HepG2 (cell line): ENCODE measurements at places on chromosomes 2 and 18. TPM values are rescaled to one million over a fixed set of nuclear protein-coding genes. Genes with fewer than 3 reads are reported as not detected.

IKZF2 gene
- total RNA-seq = 0.60 and 0.86 TPM in 2 replicates

DGKD gene
- 20.6 and 24.5 TPM in 2 replicates for total RNA-seq

TMEFF2 gene
- not detected in 2 replicates for total RNA-seq

GRCh38 chr18:78207942-78208341, 771.7 kb upstream of the SALL3 start:
- H3K36me3 ChIP-seq = no peaks in the 10 kb centered on the region
- DNase-seq = no peak
- H3K27ac ChIP-seq = no peak overlapping the region
- H3K4me1 ChIP-seq = no peaks in the 10 kb centered on the region

- no peak overlapping the region for H3K4me3 ChIP-seq
- H3K36me3 ChIP-seq = no peaks in the 10 kb centered on the region
- no peaks in the 10 kb centered on the region for H3K4me1 ChIP-seq
- no peak for DNase-seq
Measured at GRCh38 chr2:154952346-154952980, 254.0 kb downstream of the KCNJ3 start.

DNA sequence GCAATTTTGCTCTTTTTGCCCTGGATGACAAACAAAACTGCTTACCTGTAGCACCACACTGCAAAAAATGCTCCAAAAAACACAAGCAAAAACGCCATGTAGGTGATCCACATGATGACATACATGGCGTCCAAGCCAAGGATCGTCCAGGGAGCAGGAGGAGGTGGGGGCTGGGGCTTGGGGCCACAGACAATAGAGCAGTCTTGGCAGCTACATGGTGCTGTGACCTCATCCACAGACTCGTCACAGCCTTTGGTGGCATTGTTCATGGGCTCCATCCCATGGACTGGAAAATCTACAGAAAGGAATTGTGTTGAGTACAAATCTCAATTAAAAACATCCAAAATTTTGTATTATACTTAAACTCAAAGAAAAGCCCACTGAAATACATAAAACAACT, 26.1 kb downstream of the NPC1 start:
- H3K36me3 ChIP-seq = peaks cover 23% of the 10 kb centered on the region
- DNase-seq = no peak
- H3K27me3 ChIP-seq = no peaks in the 10 kb centered on the region
- H3K4me3 ChIP-seq = no peak overlapping the region
- peaks cover 45% of the 10 kb centered on the region for H3K4me1 ChIP-seq

- DNase-seq = no peak
- no peak overlapping the region for H3K27ac ChIP-seq
- H3K4me3 ChIP-seq = no peak overlapping the region
Measured at GRCh38 chr2:64362562-64363026, 91.4 kb upstream of the LGALSL start.

DNA sequence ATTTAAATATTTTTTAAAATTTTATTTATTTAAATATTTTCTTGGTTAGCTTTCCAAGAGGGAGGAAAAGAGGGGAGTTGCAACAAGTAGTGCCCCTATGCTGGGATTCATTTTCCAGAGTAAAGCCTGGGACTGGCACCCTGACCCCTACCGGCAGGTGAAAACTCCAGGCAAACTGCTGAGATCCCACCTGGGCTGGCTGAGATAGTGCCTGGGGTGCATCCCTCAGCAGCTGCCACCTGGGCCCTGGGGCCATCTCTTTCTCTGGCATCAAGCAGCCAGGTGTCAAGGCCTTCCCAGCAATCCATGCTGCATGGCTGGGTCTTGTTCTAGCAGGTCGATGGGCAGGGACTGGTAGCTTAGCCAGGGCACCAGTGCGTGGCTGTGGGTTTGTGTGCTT, 6.6 kb downstream of the SIX2 start:
- H3K27me3 ChIP-seq = peaks cover 9% of the 10 kb centered on the region
- no peak overlapping the region for H3K27ac ChIP-seq
- H3K4me3 ChIP-seq = no peak overlapping the region
- DNase-seq = no peak
- no peaks in the 10 kb centered on the region for H3K36me3 ChIP-seq
- H3K4me1 ChIP-seq = no peaks in the 10 kb centered on the region

DNA sequence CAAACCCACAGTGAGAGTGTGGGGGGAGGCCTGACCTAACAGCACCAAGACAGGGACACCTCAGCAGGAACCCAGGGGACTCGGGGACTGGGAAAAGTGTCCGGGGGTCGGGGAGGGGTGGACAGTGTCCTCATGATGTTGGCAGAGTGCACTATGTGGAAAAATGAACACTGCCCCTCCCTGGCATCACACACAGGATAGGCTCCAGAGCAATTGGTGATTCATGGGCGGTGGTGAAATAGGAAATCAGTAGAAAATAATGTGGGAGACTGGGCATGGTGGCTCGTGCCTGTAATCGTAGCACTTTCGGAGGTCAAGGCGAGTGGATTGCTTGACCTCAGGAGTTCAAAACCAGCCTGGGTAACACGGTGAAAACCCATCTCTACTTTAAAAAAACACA, 3.6 kb upstream of the ANO7 start:
- DNase-seq = no peak
- no peak overlapping the region for H3K4me3 ChIP-seq
- peaks cover 14% of the 10 kb centered on the region for H3K4me1 ChIP-seq
- peaks cover 8% of the 10 kb centered on the region for H3K27me3 ChIP-seq

DNA sequence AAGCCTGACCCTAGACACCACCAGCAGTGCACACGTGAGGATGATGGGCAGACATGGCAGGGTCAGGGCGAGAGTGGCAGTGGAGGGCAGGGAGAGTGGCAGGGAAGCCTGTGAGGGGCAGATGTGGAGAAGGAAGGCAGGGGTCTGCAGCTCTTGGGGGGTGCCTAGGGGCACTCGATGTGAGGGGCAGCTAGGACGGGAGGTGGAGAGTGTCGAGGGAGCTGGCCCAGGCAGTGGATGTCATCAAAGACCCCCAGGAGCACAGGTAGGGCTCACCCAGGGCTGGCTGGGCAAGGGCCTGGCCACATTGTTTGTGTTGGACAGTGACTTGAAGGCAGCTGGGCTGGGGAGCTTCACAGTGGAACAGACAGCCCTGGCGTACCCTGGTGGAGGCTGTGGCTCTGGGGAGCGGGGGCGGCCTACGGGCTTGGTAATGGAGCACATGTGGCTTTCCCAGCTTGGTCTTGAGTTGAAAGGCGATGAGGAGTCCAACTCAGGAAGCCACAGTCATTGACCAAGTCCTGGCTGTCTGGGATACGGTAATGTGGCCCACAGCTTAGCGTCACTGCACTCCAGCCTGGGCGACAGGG, 87.1 kb downstream of the RTP5 start:
- no peak for DNase-seq
- H3K36me3 ChIP-seq = no peaks in the 10 kb centered on the region
- H3K27ac ChIP-seq = no peak overlapping the region
